ENCODE measurements at places on chromosomes 13 and 19.

DNA sequence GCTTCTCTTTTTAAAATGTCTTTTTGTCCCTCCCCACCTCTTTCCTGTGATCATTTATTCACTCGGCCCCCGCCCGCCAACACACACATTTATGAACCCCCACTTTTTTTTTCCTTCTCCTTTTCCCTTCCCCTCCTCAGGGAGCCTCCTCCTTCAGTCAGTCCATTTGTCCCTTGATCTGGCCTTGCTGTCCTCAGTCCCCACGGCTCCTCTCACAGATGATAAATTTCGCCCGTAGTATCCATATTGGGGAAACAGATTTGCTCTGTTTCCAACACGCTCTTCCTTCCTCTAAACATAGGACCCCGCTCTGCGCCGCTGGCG lies 2.0 kb downstream of the GSX1 start:
- no peak for DNase-seq

GRCh38 chr13:36919171-36919832 lies 736 bp downstream of the SMAD9 start:
- no peak for DNase-seq

DNA sequence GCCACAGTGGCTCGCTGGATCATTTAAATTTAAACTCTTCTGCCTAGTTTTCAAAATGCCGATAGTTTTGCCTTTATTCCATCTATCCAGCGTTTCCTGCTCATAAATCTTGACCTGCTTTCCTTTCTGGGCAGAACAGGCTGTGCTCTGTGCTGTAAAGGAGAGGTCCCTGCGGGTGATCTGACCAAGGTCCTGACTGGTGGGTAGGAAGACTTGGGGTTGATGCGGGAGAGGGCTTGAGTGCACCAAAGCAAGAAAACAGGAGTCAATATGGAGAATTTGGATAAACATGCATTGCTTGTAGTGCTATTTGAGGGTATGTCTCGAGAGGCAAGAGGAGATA lies 533.6 kb downstream of the MYO16 start:
- no peak for DNase-seq

DNA sequence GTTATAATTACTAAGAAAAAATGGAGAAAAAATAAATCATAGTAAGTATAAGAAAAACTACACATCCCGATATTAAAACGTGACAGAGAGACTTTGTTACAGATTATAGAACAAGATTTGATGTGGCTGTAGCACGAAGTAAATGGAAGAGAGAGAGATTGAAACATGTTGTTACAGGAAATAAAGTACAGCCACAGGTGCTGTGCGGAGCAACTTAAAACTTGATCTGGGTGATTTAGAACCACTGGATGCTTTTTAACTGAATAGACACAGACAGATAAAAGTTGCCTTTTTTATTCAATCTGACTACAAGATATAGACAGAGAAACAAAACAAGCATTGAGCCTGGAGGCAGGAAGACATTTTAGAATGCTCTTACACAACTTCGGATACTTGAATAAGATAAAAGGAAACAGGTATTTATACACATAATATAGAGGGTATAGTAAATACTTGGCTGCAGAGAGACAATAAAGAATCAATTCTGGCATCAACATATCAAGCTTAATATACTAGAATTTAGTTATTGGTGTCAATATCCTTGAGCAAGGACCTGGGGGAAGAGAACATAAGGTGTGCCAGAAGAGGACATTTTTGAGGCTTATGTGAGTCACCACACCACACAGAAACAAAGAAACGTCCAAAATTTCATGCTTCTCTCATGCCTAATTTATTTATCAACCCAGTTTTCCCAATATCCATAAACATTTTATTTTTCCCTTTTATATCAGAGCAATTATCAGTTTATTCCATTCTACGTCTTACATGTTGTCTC lies 548.5 kb downstream of the SLITRK1 start:
- DNase-seq = no peak

DNA sequence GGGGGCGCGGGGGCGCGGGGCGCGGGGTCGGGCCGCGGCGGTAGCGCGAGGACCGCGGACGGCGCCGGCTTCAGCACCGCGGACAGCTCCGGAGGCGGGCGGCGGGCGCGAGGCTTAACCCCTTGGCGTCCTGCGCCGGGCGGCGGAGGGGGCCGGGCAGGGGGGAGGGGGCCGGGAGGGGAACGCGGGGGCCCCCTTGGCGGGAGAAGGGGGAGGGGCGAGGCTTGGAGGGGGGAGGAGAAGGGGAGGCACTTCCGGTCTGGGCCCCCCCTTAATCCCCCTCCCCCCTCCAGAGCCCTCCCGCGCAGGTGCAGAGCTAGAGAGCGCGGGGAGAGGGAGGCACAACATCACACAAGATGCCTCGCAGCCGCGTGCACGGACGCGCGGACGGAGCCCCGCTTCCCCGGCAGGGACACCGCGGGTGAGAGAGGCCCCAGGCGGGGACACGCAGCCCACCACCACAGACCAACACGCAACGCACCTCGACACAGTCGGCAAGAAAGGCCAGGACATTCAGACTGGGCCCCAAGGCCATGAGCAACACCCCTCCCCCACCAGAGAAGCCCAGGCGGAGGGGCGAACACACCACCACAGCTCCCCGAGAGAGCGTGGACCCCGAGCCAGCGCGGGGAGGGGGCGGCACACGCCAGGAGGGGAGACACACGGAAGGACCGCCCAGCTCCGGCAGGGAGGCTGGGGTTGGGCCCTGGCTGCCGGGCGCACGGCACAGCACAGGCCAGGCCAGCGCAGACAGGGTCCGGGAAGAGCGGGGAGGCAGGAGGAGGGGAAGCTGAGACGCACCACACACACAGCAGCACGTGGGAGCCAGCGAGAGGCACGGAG lies 24.1 kb downstream of the SHANK1 start:
- no peak for DNase-seq

GRCh38 chr13:70088926-70089325 lies 18.7 kb upstream of the ATXN8OS start:
- DNase-seq = no peak

DNA sequence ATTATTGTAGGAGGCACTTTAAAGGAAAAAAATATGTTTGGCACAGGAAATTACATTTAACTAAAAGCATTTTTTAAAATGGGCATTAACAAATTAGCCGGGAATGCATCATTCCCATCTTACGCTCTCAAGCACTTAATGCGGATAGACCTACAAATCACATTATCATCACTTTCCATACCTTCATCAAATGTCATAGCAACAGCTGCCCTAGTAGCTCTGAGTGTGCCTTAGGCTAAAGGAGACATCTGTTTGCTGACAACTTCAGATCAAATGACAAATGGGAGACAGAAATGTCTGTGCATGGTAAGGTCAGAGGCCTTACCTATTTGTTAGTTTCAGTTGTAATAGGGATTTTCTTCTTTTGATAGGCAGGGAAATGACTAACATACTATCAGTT lies 773.2 kb upstream of the SLC10A2 start:
- DNase-seq = no peak

DNA sequence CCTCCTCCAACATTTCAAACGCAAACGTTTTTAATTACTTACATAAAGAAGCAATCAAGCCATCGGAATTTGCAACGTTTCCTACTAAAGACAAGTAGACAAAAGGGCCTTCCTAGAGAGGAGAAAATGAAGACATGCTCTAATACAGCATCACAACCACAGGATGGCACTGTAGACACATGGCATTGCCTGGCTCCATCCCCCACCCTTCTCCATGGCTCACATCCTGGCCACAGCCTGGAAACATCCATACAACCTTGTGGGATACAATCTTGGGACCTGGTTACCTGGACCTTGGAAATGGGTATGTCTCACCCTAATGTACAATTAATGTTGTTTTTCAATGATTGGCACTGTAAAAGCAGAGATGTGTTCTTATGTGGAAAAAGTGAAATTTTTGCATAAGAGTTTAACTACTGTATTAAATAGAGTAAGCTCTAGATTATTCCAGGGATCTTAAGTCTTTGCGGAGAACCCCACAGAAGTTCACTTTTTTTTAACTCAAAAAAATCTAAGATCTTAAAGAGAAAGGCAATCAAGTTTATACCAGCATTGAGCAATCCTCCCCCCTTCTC lies 21.5 kb downstream of the EBPL start:
- no peak for DNase-seq

GRCh38 chr13:99281811-99282263 lies 23.7 kb upstream of the GPR18 start:
- DNase-seq = no peak

DNA sequence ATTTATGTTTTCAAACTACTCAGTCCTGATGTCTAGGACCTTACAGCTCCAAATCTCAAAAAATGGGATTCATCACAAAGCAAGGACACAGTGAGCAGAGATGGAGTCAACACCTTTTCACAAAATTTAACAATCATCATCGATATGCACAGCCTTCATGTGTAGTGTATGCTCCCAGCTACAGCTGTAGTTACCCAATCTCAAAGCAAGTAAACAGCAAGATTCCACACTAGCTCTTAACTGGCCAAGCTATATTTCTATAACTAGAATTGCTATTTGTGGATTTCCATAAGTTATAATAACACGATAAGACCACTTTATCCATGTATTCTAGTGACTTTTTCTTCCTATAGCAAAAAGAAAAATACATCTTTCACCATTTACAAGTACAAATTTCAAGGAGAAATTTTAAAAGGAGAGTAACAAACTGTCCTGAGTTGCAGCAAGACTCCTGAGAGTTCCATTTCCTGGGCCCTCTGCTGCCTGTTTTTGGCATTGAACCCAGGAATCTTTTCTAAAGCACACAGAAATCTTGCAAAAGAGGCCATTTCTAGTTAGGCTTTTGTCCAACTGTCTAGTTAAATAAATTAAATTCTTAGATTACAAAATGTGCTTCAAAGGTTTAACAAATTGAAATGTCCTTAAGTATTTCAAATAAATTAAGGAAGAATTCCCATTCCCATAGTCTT lies 460.6 kb downstream of the FGF14 start:
- DNase-seq = no peak

- DNase-seq = no peak
Measured at GRCh38 chr13:67235265-67235664, 5.1 kb upstream of the PCDH9 start.

GRCh38 chr19:4140237-4140711 lies 13.2 kb upstream of the CREB3L3 start:
- DNase-seq = peak; percentile 60

DNA sequence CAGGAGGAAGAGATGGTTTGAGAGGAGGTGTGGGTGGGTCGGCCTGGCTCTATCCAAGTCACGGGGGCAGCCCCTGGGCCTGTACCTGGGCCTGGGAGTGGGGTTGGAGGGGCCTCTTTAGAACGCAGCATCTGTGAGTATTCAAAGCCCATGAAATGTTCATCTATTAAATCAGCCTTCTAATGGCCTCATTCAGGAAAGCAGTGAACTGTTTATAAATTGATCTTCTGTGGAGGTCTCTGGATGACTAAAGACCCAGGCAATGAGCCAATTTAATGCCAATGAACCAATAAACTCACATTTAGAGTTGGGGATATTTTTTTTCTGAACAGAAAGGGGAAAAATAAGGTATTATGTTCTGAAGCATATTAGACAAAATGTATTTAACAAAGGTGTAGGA lies 19.9 kb upstream of the GGACT start:
- DNase-seq = no peak

- DNase-seq = peak; percentile 25
Measured at GRCh38 chr13:52652980-52653303, 306 bp downstream of the SUGT1 start.

GRCh38 chr13:31224174-31224669 lies 24.4 kb downstream of the B3GLCT start:
- DNase-seq = no peak

- no peak for DNase-seq
Measured at GRCh38 chr19:47609906-47610894, 1.3 kb downstream of the BICRA start.

GRCh38 chr13:110254151-110254679 lies 52.7 kb downstream of the COL4A1 start:
- DNase-seq = no peak

- DNase-seq = no peak
Measured at GRCh38 chr13:113741191-113741668, 17.8 kb upstream of the TMEM255B start.

- no peak for DNase-seq
Measured at GRCh38 chr19:30852168-30852567, 480.0 kb downstream of the ZNF536 start.

DNA sequence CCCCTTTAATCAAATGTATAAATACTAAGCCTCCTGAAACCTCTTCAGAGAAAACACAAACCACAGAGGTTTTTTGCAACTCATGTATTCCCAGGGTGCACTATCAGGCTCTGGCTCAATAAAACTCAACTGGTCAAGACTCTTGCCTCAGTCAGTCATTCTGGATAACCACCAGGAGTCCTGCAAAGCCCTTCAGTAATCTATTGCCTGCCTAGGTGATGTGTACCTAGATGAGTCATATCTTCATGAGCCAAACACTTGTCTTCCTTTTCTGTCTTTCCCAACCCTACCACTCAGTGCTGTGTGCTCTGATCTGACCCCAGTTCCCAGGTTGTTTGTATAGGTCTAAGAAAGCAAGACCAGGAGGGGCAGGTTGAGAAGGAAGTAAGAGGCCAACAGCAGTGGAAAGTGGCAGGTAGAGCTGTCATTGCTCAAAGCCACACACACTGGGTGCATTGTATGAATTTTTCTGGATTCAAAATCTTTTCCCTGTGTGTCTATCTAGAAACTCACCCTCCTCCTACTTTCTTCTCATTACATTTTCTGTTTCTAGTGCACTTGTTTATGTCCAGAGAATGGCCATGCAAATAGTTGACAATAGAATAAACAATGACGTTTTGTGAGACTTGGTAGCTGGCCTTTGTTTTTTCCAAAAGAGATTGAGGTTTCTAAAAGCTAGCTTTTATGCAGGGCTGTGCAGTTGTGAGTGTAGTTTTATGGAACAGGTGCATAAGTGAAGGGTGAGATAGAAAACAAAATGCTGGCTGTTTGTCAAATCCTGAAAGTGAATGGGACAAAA lies 48.1 kb downstream of the PSG1 start:
- DNase-seq = no peak

GRCh38 chr19:47680858-47681332 lies 32.3 kb upstream of the EHD2 start:
- no peak for DNase-seq

GRCh38 chr19:8501981-8502380 lies 459 bp downstream of the PRAM1 start:
- no peak for DNase-seq

DNA sequence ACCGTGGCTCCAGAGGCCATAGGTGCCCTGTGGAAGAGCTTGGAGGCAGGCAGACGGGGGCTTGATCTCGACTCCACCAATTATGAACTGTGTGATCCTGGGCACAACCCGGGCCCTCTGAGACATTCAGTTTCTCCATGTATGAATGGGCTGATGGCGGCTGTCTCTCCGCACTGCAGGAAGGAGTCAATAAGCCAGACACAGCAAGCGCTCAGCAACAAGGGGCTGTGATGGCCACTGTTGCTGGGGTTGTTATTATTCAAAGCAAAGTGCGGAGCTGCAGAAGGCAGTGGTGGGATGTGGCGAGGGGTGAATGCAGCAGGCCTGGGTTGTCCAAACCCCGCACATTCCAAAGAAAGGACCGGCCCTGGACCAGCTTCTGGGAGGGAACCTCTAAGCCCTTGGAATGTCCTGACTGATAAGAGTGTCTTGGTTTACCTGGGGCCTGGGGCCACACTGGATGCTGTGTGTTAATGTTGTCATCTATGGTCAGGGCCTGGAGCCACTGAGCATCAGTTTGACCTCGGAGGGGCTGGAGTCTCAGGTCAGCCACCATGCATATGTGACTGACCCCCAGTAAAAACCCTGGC lies 8.3 kb downstream of the TMEM143 start:
- no peak for DNase-seq
